ENCODE measurements at places on chromosomes 7 and 10. TPM values are rescaled to one million over a fixed set of nuclear protein-coding genes. Genes with fewer than 3 reads are reported as not detected.

TFR2 gene
- total RNA-seq, result 9.7 TPM

DNA sequence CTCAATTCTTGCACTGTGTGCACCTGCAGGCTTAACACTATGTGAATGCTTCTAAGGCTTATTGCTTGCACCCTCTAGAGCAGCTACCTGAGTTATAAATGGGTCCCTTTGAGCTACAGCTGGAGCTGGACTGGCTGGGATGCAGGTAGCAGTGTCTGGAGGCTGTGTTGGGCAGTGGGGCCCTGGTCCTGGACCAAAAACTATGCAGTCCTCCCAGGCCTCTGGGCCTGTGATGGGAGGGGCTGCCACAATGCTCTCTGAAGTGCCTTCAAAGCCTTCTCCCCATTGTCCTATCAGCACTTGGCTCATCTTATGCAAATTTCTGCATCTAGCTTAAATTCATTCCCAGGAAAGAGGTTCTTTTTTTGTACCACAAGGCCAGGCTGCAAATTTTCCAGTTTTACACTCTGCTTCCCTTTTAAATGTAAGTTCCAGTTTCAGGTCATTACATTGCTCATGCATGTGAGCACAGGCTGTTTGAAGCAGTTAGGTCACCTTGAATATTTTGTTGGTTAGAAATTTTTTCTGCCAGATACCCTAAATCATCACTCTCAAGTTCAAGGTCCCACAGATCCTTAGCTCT lies 26.0 kb downstream of the KBTBD2 start:
- H3K4me3 ChIP-seq, result no peak overlapping the region
- H3K27me3 ChIP-seq, result no peaks in the 10 kb centered on the region
- H3K27ac ChIP-seq, result no peak overlapping the region

GRCh38 chr7:50856231-50856630 lies 73.5 kb upstream of the GRB10 start:
- no peak overlapping the region for H3K27ac ChIP-seq
- DNase-seq, result no peak
- no peak overlapping the region for H3K4me3 ChIP-seq
- no peaks in the 10 kb centered on the region for H3K36me3 ChIP-seq

UPK3BL2 gene
- 9.3 TPM for total RNA-seq

DNA sequence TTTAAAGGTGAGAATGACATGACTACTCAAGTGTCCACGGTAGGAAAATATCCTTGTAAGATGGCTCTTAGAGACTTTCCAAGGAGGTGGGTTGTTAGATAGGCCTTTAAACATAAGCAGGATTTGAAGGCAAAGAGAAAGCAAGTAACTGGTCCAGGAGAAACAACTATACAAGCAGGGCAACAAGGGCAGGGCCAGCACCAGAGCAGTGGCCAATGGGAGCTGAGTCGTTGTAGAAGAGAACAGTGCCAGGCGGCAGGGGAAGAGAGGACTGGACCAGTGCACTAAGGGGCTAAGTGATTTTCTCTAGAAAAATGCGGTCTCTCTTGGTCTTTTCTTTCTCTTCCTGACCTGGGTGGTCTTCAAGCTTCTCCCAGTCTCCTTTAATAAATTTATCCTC lies 94.9 kb downstream of the GLI3 start:
- no peak for DNase-seq
- no peak overlapping the region for H3K27ac ChIP-seq
- no peaks in the 10 kb centered on the region for H3K36me3 ChIP-seq
- H3K27me3 ChIP-seq, result no peaks in the 10 kb centered on the region
- no peak overlapping the region for H3K4me3 ChIP-seq
